Activated T-helper 2 cell treated with anti-CD3 and anti-CD28 coated beads, Interferon-gamma antibody, Interleukin-2, Interleukin-4, amounts not matched to agents 10 μg/mL and 5 μg/mL and 100 μg/mL, durations not matched to agents 14 hours and 24 hours and 36 hours (primary cell): ENCODE measurements at places on chromosomes 16 and 17. TPM values are rescaled to one million over a fixed set of nuclear protein-coding genes. Genes with fewer than 3 reads are reported as not detected.

PRKAR1A gene
- 263 and 265 TPM in 2 replicates for total RNA-seq

P3H4 gene
- total RNA-seq: 7.8 and 8.6 TPM in 2 replicates

KRTAP4-4 gene
- total RNA-seq: not detected in 2 replicates

TMEM92 gene
- 1.5 and 1.6 TPM in 2 replicates for total RNA-seq

HCRT gene
- not detected in 2 replicates for total RNA-seq

CACNG5 gene
- not detected in 2 replicates for total RNA-seq

BCKDK gene
- total RNA-seq: 47.5 and 50.0 TPM in 2 replicates

IKZF3 gene
- total RNA-seq: 18.3 and 20.3 TPM in 2 replicates

INCA1 gene
- 0.43 and 0.53 TPM in 2 replicates for total RNA-seq

KIAA0513 gene
- 12.8 and 13.6 TPM in 2 replicates for total RNA-seq

ALOX12B gene
- total RNA-seq: 0.87 and 1.4 TPM in 2 replicates

HOXB13 gene
- not detected in 2 replicates for total RNA-seq

MNT gene
- 28.1 and 30.4 TPM in 2 replicates for total RNA-seq

RHBDL1 gene
- 1.3 and 1.4 TPM in 2 replicates for total RNA-seq

TP53TG3F gene
- not detected in 2 replicates for total RNA-seq

DNA sequence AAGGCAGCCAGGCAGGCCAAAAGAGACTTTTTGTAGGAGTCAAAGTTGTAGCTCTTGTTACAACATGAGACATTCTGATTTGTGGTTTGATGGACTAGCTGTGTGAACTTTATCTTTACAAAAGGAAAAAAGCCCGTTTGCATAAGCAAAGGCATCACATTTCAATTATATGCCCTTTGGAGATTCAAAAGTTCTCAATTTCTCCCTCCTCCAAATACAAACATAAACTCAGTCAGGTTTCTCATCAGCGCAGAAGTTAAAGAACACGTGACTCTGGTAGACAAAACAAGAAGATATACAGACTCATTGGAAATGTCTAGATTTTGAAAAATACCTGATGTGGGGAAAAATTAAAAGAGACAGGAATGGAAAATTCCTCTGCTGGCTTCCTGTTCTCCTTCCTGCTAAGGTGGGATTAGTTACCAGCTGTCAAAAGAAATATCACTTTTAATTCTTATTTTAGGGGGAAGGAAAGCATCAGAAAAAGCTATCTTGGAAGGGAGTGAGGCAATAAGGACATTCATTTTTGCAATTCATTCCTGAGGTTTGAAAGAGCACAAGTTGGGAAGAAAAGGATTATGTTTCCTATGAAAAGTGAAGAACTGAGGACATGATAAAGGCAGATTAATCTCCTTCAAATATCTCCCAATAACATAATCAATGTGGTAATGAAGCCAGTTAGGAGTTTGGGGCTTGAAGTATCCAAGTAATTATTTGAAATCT lies 4.6 kb upstream of the KCNJ16 start:
- DNase-seq: no peak
- peaks cover 1% of the 10 kb centered on the region for H3K4me1 ChIP-seq
- peaks cover 5% of the 10 kb centered on the region for H3K27me3 ChIP-seq
- H3K36me3 ChIP-seq: no peaks in the 10 kb centered on the region
- no peak overlapping the region for H3K27ac ChIP-seq
- H3K4me3 ChIP-seq: no peak overlapping the region

DNA sequence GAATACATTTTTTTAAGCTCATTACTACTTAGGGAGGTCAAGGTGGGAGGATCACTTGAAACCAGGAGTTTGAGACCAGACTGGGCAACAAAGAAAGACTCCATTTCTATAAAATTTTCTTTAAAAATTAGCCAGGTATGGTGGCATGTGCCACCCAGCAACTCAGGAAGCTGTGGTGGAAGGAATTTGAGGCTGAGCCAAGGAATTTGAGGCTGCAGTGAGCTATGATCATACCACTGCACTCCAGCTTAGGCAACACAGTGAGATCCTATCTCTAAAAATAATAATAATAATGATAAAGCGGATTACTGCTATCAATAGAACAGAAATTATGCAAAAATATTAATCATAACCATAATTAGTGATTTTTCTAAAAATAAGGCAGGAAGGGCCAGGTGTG lies 170.3 kb downstream of the COPRS start:
- DNase-seq: no peak
- H3K27me3 ChIP-seq: peaks cover 7% of the 10 kb centered on the region
- H3K4me1 ChIP-seq: no peaks in the 10 kb centered on the region
- H3K36me3 ChIP-seq: no peaks in the 10 kb centered on the region
- H3K27ac ChIP-seq: no peak overlapping the region
- H3K4me3 ChIP-seq: no peak overlapping the region

DNA sequence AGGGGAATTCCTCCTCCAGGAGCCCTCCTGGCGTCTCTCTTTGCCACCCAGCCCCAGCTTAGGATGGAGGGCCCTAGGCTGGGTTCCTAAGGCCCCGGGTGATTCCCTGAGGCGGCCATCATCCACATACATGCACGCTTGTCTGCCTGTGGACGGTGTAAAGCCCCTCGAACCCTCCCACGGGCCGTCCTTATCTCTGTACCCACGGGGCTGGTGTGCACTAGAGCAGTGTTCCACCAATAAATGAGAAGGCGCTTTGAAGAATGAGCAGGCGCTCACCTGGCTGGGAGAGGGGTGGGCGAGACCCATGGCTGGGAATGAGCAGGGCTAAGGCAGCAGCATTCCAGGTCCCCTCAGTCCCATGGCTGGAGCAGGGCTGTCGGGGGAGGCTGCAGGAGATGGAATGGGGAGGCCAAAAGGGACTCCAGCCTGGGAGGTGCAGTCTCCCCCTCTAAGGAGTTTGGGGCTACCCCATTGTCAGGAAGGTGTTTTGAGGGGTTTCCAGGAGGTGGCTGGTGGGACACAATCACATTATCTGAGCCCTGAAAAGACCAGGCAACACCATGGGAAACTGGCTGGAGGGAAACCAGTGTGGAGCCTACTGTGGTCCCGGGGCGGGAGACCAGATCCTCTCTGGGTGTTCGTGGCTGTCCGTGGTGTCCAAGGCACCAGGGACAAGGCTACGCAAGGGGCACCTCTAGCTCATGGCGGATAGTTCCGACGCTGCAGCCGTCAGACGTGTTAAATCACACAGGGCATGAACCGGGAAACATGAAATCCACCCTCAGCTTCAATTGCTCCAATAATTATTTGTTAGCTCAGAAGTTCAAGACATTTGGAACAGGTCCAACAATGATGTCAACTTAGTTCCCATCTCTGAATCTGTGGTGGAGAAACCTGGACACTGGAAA lies 87.5 kb upstream of the DNAH17 start:
- peaks cover 23% of the 10 kb centered on the region for H3K4me1 ChIP-seq
- H3K36me3 ChIP-seq: peaks cover 17% of the 10 kb centered on the region
- no peak overlapping the region for H3K4me3 ChIP-seq
- no peaks in the 10 kb centered on the region for H3K27me3 ChIP-seq

GRCh38 chr17:57655553-57655952 lies 89.5 kb downstream of the CCDC182 start:
- no peak overlapping the region for H3K27ac ChIP-seq
- H3K4me3 ChIP-seq: no peak overlapping the region
- H3K36me3 ChIP-seq: peaks cover 14% of the 10 kb centered on the region
- no peaks in the 10 kb centered on the region for H3K4me1 ChIP-seq
- H3K27me3 ChIP-seq: no peaks in the 10 kb centered on the region

DNA sequence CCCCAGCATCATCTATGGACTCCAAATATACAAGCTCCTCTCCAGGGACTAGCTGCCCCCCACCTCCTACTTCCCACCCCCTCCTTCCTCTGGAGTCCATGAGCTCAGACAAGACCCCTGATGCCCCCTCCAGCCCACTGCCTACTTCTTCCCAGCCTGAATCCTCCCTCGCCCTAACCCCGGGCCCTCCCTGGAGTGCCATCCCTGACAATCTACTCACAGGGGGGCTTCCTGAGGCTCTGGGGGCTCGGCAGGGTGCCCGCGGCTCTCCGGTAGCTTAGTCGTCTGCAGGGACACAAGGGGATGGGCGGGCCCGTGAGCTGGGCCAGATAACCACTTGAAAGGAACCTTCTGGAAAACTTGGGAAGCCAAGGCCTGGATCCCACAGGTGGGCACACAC lies 15.1 kb downstream of the MPP3 start:
- H3K36me3 ChIP-seq: no peaks in the 10 kb centered on the region
- peaks cover 5% of the 10 kb centered on the region for H3K27me3 ChIP-seq
- DNase-seq: no peak
- no peak overlapping the region for H3K4me3 ChIP-seq

GRCh38 chr17:17551361-17551760 lies 40.1 kb downstream of the PEMT start:
- DNase-seq: no peak
- no peak overlapping the region for H3K27ac ChIP-seq
- no peaks in the 10 kb centered on the region for H3K27me3 ChIP-seq
- no peak overlapping the region for H3K4me3 ChIP-seq
- H3K4me1 ChIP-seq: no peaks in the 10 kb centered on the region
- no peaks in the 10 kb centered on the region for H3K36me3 ChIP-seq

DNA sequence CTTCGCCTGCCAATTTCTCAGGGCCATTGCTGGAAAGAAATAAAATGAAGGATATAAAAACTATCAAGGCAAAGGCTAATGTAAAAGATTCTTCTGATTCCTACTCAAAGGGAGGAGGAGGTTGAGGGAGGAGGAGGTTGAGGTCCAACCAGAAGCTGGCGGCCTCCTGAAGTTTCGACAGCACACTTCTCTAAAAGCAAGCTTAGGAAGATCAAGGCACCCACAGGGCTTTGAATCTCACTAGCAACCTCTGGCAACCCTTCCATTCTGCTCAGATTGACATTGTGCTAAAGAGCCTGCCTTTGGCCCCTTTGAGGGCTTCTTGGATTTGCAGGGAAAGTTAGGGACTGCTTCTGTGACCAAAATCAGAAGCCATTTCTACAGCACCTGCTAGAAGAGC lies 81.5 kb upstream of the TNRC6C start:
- H3K27me3 ChIP-seq: peaks cover 2% of the 10 kb centered on the region
- H3K4me3 ChIP-seq: no peak overlapping the region
- H3K36me3 ChIP-seq: peaks cover 15% of the 10 kb centered on the region
- H3K27ac ChIP-seq: no peak overlapping the region

DNA sequence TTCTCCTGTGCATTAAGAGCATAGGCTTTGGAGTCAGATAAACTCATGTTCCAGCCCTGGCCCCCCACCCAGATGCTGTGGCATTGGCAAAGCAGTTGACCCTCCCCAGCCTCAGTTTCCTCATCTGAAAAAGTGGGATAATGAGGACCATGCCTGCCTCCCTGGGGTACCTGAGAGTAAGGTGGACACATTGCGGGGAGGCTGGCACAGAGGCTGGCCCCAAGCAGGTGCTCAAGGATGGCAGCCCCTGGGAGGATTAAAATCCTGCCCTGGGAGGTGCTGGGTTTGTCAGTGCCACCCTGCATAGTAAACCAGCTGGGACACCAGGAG lies 11.8 kb downstream of the ENPP7 start:
- no peak overlapping the region for H3K4me3 ChIP-seq
- H3K27me3 ChIP-seq: peaks cover 32% of the 10 kb centered on the region
- H3K36me3 ChIP-seq: no peaks in the 10 kb centered on the region
- peaks cover 2% of the 10 kb centered on the region for H3K4me1 ChIP-seq
- H3K27ac ChIP-seq: no peak overlapping the region
- DNase-seq: no peak

- peaks cover 3% of the 10 kb centered on the region for H3K27me3 ChIP-seq
- H3K36me3 ChIP-seq: peaks cover 38% of the 10 kb centered on the region
- H3K4me1 ChIP-seq: peaks cover 47% of the 10 kb centered on the region
- H3K4me3 ChIP-seq: peak overlapping the region; percentile 96
- H3K27ac ChIP-seq: peak overlapping the region; percentile 96
These were observed 500 bp downstream of the MAF start for GRCh38 chr16:79599837-79600637.

- no peak overlapping the region for H3K4me3 ChIP-seq
- H3K4me1 ChIP-seq: peaks cover 49% of the 10 kb centered on the region
- no peak for DNase-seq
- peaks cover 14% of the 10 kb centered on the region for H3K36me3 ChIP-seq
- H3K27me3 ChIP-seq: peaks cover 3% of the 10 kb centered on the region
- H3K27ac ChIP-seq: no peak overlapping the region
These were observed 15.0 kb downstream of the TBKBP1 start for GRCh38 chr17:47708864-47709541.

DNA sequence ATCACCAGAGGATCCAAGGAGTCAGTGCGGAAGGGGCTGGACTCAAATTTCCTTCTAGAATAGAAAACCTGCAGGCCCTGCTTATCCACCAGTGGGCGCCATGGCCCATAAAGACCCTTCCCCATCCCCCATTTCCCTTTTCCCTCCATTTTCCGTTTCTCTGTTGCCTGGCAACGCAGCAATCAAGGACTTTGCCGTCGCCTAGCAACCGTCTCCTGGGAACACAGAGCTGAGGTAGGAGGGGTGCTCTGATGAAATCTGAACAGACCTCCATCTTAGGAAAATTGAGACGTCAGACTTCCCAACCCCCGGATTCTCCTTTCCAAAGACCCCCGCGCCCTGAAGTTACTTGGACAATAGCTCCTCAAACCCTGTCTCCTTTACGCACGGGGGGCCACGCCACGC lies 5.7 kb downstream of the DLG4 start:
- H3K27me3 ChIP-seq: peaks cover 15% of the 10 kb centered on the region
- peaks cover 42% of the 10 kb centered on the region for H3K4me1 ChIP-seq
- H3K27ac ChIP-seq: peak overlapping the region; percentile 93
- DNase-seq: peak; percentile 63

- no peaks in the 10 kb centered on the region for H3K36me3 ChIP-seq
- peaks cover 26% of the 10 kb centered on the region for H3K4me1 ChIP-seq
- H3K27ac ChIP-seq: no peak overlapping the region
- H3K4me3 ChIP-seq: peak overlapping the region; percentile 70
- H3K27me3 ChIP-seq: peaks cover 59% of the 10 kb centered on the region
- no peak for DNase-seq
These were observed 2.9 kb downstream of the OR1F1 start for GRCh38 chr16:3190949-3191353.

- H3K27ac ChIP-seq: no peak overlapping the region
- H3K4me3 ChIP-seq: no peak overlapping the region
- H3K4me1 ChIP-seq: no peaks in the 10 kb centered on the region
- H3K36me3 ChIP-seq: peaks cover 17% of the 10 kb centered on the region
These were observed 48.5 kb downstream of the TIMM22 start for GRCh38 chr17:1045456-1045855.

GRCh38 chr16:4293822-4294457 lies 21.1 kb upstream of the TFAP4 start:
- no peaks in the 10 kb centered on the region for H3K4me1 ChIP-seq
- H3K4me3 ChIP-seq: no peak overlapping the region
- no peak overlapping the region for H3K27ac ChIP-seq
- H3K27me3 ChIP-seq: peaks cover 2% of the 10 kb centered on the region
- H3K36me3 ChIP-seq: no peaks in the 10 kb centered on the region

DNA sequence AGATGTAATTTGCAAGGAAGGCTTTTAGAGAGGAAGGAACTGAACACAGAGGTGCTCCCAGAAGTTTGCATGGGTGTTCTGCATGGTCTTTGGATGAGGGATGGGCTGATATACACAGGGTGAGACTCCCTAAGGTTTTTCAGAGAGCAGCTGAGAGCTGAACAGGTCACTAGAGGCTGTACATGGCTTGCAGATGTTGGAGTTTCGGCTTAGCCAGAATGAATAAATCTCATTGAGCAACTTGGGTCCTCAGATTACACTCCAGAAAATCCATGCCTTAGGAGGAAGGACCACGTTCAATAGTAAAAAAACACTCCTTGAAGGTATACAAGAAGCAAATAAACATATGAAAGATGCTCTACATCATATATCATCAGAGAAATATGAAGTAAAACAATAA lies 7.5 kb upstream of the ITGB3 start:
- peaks cover 46% of the 10 kb centered on the region for H3K27me3 ChIP-seq
- no peak overlapping the region for H3K4me3 ChIP-seq
- H3K36me3 ChIP-seq: no peaks in the 10 kb centered on the region
- no peaks in the 10 kb centered on the region for H3K4me1 ChIP-seq
- DNase-seq: no peak
- H3K27ac ChIP-seq: no peak overlapping the region

- H3K27me3 ChIP-seq: peaks cover 2% of the 10 kb centered on the region
- no peaks in the 10 kb centered on the region for H3K36me3 ChIP-seq
- no peak overlapping the region for H3K4me3 ChIP-seq
- H3K27ac ChIP-seq: no peak overlapping the region
- peaks cover 20% of the 10 kb centered on the region for H3K4me1 ChIP-seq
- DNase-seq: no peak
These were observed 82.1 kb downstream of the GAS7 start for GRCh38 chr17:10116267-10116666.
